ENCODE measurements at places on chromosomes 5 and 9. TPM values are rescaled to one million over a fixed set of nuclear protein-coding genes. Genes with fewer than 3 reads are reported as not detected.

- no peak for DNase-seq
Measured at GRCh38 chr9:123265833-123266232, 2.6 kb downstream of the STRBP start.

C5orf34 gene
- total RNA-seq = 7.2 TPM

- peak; percentile 21 for DNase-seq
Measured at GRCh38 chr9:121199921-121200320, 1.7 kb downstream of the RAB14 start.

DNA sequence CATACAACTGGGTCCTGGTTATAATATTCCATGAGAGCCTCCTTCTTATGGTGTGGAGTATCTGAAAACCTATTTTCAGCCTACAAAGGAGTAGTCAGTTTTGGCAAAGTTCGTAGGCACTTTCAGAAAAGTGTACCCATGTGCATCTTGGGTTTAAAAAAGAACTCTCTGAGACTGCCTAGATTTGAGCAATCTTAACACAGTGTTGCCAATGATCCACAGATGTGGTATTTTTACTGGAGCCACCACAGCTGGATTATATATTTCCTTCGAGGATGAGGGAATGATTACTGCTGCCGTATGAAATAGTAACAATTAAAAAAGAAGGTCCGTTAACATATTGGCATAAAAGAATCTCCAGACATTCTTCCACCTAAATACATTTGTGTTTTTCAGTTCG, 1.1 kb downstream of the PALM2AKAP2 start:
- no peak for DNase-seq

ZDHHC11B gene
- total RNA-seq = not detected

SLC22A5 gene
- 6.1 TPM for total RNA-seq

DNA sequence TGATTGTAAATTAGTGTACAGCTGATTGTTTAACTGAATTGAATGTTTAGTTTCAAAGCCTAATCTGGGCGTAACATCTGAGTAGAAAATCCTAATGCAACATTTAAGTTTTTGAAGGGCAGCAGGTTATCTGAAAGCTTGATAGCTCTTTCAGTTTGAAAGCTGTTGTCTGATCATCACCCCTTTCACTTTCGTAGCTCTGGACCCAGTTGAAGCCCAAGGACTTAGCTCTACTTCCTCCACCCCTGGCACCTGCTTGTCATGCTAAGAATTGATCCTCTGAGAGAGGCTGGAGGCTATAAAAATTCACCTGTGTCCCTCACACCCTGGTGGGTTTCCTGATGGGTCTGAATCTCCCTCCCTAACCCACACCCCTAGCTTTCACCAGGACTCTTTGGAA, 86.0 kb downstream of the ZFAND5 start:
- DNase-seq = no peak

GRCh38 chr5:34530637-34531036, 125.5 kb upstream of the RAI14 start:
- peak; percentile 43 for DNase-seq

DNA sequence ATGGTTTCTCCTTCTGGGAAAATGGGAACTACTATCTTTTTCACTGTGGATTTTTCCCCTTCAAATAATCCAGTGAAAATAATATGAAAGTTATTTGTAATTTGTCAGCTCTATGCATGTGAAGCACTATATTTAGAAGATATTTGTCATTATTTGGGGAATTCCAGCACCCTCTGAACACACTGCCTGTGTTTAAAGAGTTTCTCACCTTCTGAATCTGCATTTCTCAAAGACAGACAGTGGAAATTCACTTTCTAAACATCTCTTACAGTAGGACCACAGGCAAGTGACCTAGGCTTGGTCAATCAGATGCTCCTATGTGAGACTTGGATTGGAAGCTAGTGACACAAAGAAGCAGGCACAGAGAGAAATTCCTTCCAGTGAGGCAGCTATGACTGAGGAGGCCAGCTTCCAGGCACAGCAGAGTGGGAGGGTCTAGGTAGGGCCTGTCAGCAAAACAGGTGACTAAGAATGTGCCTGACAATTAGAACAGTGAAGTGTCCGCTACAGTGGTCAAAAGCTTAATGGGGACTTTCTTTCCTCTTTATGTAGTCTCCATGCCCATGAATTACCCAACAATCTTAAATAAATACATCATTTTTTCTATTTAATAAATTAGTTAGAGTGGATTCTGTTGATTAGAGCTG, 167.2 kb downstream of the HMHB1 start:
- DNase-seq = no peak

FOXD4L3 gene
- total RNA-seq = not detected

CD14 gene
- total RNA-seq = 0.18 TPM

CDX1 gene
- total RNA-seq = 0.18 TPM

GRCh38 chr9:5850724-5851122, 17.8 kb upstream of the ERMP1 start:
- no peak for DNase-seq

- no peak for DNase-seq
Measured at GRCh38 chr9:94554439-94555331, at the start of gene PCAT7. Gene PCAT7 (plus strand): TSS chr9:94555083.

- no peak for DNase-seq
Measured at GRCh38 chr9:137552022-137552768, 516 bp downstream of the MRPL41 start.

GRCh38 chr5:29218138-29218537, 1975.3 kb upstream of the CDH6 start:
- no peak for DNase-seq

DNA sequence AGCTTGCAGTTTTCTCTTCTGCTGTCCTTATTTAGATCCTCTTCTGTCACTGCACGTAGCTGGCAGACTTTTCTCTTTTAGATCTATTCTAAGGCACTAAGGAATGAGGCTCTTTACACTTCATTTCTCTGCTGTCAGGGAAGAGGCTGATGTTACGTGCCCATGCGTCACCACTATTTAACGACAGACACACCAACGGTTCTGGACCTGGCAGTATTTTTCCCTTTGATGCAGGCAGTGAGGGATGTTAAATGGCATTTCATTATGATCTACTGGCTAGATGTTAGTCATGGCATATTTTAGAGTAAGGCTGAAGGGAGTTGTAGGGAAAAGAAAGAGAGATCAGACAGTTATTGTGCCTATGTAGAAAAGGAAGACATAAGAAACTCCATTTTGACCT, 8.2 kb upstream of the CRHBP start:
- DNase-seq = peak; percentile 19

DNA sequence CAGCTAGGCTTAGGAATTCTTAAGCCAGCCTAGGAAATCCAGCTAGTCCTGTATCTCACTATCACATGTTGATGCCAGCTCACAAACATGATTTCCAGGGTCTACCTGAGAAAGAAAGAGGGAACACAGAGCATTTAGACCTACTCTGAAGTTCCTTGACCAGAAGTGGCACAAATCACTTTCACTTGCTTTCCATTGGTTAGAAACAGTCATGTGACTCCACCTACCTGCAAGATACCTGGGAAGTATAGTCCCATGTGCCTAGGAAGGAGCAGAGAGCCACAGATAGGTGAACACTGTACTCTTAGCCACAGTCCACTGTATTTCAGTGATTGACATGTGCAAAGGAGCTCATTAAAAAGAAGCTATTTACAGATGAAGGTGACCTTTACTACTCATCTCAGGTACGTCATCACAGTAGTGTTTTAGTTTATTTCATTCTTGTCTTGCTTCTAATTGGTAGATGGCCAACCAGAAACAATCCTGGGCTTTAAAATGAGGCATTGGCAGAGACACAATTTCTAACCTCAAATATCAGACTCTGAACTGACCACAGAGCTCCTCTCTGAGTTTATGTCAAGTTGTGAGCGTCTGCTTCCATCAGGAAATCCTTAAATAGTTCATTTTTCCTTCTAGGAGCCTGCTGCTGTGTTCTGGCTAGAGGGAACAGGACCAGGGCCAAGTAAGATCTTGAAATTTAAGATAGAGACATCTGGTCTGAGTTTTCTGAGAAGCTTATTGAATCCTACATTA, 340.7 kb downstream of the TLE4 start:
- DNase-seq = no peak

DNA sequence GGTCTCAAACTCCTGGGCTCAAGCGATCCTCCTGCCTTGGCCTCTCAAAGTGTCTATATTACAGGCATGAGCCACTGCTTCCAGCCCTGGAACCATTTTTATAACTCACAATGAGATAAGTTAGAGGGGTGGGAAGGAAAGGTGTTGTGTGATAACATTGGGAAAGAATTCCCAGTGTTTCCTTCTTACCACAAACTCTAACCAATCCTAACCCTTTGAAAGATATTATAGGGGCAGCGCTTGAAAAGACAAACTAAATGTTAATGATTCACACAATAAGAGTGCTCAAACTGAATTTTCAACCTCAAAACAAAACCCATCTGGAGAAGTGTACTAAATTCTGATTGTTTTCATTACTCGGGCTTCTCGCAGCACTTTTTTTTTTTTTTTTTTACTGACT, 109.7 kb downstream of the TSSK1B start:
- peak; percentile 27 for DNase-seq

DNA sequence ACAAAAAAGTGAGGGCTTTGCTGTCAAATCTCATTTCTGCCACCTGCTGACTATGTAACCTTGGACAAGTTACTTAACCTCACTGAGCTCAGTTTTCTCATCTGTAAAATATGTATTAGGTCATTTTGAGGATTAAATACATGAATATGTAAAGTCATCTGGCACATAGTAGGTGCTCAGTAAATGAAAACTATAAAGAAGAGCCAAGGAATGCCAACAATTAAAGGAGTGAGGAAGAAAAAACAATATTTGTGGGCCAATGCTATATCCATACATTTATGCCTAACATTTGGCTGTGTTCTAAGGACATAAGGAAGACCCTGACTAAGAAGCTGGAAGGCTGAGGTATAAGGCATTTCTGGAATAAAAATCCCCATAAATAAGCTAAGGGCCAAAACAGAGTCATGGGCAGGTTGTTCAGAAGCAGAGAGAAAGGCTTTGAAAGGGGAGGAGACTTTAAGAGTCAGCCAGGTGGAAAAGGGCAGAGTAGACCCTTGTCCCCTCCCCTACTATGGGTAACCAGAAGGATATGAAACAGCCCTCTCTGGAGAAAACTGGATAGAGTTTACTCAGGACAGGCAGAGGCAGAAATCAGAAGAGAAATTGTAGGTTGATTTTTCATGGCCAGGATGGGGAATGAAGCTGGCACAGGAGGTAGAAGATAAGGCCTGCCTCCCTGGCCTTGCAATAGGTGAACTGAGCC, 47.6 kb upstream of the SIL1 start:
- no peak for DNase-seq

SCGB3A1 gene
- total RNA-seq = not detected

DNA sequence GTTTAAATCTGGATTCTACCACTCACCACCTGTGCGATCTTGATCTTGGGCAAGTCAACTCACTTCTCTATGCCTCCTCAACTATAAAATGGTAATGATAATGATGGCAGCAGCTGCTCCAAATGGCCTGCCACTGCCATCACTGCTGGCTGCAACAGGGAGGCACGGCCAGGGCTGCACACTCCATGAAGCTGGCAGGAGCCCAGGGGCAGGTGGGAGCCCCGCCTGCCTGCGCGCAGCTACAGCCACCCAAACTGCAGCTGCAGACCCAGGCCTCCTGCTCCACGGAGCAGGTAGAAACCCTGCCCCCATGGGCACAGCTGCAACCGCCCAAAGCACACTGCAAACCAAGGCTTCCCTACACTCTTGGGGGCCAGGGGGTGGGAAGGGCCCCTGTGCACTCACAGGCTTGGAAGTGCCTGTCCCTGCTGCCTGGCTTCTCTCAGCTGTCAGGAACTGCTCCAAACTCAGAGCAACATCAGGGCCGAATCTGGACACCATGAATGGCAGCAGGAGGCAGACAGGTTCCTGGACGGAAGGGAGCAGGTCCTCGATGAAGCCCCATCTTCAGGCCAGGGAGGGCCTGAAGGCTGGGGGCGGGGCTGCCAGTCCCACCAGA, 57.6 kb downstream of the PRELID2 start:
- DNase-seq = no peak

GRCh38 chr5:66436721-66437120, 159.5 kb upstream of the MAST4 start:
- DNase-seq = no peak

CXCL14 gene
- total RNA-seq = under 0.01 TPM

DNA sequence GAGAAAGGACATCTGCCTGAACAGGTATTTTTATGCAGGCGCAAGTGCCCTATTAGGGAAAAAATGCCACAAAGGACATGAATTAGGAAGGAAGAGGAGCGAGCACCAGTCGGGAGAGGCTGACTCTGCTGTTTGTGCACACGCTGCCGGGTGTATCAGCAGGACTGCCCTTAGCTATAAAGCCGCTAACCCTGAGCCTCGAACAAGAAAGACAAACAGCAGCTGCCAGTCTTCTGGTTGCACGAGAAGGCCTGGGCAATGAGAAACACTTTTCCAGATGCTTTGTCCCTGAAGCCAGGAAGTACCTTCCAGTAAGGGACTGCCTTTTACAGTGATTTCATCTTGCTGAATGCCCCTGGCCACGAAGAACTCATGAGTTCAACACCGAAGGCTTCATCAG, 12.6 kb downstream of the QSOX2 start:
- no peak for DNase-seq

GAPVD1 gene
- total RNA-seq = 40.3 TPM

DNA sequence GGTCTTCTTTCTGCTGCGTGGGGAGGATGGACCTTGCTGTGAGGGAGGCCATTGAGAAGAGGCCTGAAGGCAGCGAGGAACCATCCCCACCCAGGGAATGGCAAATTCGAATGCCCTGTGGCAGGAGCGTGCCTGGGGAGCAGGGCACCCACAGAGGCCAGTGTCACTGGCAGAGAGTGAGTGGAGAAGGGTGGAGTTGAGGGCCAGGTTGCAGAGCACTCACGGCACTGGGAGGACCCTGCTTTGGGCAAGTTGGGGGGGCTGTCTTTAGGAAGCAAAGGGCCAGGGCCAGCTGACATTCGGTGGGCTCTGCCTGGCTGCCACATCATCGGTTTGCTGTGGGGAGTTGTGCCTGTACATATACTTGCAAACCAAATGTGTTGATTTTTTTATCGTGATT, 47.2 kb downstream of the SYK start:
- DNase-seq = no peak

HAND1 gene
- not detected for total RNA-seq

DNA sequence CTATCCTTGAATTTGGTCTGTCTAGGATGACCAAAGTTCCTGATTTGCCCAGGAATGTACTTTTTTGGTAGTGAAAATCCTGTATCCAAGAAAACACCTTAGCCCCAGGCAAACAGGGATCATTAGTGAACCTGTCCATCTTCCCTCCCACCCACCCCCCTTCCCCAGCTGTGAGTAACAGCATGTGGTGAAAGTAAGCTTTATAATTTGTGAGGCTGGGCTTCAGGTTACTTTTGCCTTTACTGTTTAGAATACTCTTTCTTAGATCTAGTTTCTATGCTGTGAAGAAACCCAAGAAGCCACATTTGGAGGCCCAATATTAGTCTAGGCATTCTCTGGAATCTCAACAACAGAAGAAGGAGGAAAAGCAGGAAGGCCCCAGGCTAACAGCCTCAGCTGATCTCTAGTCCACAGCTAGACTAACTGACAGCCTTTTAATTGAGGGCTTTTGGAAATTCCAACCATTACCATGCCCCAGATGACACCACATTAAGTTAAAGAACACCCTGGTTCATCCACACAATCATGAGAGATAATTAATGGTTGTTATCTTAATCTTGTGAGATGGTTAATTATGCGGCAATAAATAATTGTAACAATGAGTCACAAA, 703.0 kb upstream of the NUDT12 start:
- no peak for DNase-seq

GRCh38 chr9:10045598-10045997, 567.2 kb downstream of the PTPRD start:
- DNase-seq = peak; percentile 24

Data from IMR-90 (cell line).